ENCODE measurements at places on chromosomes 13 and 19.

DNA sequence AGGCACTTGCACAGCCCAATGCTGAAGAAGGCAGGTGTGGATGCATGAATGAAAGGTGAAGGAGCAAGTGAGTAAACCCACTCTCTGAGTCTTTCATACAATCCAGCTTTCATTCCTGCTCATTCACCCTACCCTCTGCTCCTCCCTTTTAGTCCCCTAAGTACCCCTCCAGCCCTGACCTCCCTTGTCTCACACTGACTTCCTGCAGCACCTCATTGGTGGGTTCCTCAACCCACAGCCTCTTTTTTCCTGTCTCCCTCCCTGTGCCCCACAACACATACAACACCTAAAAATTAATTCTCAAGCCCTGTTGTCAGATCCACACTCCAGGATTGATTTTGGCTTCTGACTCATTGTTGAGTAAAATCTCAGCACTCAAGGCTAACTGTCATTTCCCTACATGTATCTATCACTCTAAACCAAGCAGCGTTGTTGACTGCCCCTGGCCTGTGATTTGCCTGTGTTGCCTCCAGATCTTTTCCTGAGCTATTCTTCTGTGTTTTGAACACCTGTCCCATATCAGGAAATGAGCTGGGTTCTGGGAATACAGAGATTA is 177.3 kb upstream of the SERP2 start:
- no peak for DNase-seq

DNA sequence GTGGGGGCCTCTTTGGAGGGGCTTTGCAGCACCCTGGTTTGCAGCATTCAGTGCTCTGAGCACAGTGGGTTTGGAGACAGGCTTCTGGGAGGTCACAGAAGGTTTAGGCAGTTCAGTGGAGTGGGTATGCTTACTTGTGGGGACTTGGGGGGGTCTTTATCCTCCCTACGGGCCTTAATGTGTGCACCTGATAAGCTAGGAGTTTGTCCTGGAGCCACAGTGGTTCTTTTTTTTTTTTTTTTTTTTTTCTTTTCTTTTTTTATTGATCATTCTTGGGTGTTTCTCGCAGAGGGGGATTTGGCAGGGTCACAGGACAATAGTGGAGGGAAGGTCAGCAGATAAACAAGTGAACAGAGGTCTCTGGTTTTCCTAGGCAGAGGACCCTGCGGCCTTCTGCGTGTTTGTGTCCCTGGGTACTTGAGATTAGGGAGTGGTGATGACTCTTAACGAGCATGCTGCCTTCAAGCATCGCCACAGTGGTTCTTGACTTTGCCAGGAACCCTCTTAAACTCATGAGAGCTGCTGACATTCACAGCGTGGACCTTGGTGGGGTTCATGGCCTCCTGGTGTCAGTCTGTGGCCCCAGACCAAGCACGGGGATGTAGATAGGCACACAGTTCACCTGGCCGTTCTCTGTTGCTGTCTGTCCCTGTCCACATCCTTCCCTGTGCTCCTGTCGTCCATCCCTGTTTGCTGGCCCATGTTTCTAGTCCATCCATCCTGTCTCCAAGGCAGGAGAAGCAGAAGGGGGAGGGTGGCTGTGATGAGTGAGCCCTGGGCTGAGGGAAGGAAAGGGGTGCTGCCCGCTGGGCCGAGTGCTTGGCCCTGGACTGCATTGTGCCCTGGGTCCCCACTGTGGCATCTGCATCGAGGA is 2.7 kb downstream of the EGLN2 start:
- no peak for DNase-seq

- no peak for DNase-seq
Observed at GRCh38 chr13:84902243-84902642, 897.0 kb downstream of the SLITRK6 start.

DNA sequence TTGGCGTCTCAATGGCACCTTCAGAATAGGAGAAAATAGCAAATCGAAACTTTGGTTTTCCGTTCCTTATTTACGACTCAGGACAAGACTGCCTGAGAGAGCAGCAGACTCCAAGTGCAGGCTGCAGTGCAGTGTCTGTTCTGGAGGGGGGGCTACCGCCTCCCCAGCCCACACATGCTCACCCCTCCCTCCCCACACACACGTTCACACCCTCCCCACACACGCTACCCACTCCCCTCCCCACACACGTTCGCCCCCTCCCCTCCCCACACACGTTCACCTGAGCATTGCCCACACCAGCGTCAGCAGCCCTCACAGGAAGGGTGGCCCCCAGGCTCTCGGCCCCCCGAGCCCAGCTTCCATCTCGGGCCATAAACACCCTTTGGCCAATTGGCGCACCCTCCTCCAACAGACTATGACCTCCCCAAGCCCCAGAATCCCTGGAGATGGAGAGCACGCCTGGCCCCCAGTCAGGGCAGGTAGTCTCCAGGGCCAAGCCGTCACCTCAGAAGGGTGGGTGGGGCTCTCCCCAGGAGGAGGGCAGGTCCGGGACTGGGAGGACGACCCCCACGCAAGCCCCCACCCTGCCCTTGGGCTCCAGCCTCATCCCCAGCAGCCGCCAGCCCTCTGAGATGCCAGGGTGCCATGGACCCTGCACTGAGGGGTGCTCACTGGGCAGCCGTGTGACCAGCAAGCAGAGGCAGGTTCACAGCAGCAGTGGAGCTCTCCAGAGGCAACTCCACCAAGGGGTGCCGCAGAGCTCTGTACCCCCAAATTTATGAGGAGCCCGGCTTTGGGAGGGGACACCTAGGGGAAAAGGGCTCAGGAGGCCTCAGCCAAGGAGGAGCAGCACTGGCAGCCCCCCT is 27.5 kb downstream of the RASA3 start:
- DNase-seq: no peak

GRCh38 chr19:48608798-48609263 is 2.3 kb downstream of the SPACA4 start:
- DNase-seq: no peak

DNA sequence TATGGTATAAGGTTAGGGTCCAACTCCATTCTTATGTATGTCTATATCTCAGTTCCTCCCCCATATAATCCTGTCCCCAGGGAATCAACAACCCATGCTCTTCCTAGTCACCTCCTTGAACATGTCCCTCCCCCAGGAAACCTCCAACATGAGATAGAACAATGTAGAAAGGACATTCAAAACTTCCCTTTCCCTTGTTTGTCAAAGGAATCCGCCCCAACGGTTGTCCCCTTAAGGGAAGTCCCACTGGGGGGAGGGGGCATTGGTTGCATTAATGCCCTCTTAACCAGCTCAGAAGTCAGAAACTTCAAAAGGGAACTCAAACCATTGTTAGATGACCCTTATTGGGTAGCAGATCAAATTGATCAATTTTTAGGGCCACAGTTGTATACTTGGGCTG is 6.8 kb upstream of the ZNF561 start:
- no peak for DNase-seq

DNA sequence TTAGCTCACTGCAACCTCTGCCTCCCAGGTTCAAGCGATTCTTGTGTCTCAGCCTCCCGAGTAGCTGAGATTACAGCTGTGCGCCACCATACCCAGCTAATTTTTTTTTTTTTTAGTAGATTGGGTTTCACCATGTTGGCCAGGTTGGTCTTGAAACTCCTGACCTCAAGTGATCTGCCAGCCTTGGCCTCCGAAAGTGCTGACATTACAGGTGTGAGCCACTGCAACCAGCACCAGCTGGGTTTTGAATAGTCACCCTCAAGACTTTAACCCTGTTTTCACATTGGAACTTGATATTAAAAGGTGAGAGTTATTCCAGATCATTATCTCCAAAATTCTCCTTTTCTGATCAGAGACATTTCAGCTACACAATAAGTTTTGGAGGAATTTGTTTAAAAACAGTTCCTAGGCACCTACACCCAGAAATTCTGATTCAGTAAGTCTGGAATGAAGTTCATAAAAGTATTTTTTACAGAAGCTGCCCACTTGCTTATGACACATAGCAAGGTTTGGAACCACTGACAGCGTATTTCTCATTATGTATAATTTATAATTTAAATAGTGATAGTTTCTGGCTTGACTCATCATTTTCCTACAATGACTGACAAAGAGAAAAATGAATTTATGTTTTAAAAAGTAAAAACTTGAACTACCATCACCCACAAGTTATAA is 417.3 kb downstream of the DIAPH3 start:
- no peak for DNase-seq

DNA sequence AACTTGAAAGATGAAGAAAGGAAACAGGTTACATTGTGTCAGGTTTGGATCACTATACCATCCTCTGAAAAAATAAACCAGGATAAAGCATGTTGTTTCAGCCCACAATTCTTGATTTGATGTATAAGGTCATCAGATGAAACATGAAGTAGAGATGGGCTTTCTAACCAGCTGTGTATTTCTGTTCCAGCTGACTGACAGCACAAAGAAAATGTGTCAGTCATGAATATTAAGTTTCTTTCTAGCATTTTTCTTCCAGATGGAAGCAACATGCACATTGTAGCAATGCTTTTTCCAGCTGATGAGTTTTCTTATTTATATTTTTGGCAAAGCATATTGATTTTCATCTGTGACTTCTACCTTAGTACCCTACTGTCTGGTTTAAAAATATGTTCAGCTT is 199.6 kb downstream of the OXGR1 start:
- no peak for DNase-seq

DNA sequence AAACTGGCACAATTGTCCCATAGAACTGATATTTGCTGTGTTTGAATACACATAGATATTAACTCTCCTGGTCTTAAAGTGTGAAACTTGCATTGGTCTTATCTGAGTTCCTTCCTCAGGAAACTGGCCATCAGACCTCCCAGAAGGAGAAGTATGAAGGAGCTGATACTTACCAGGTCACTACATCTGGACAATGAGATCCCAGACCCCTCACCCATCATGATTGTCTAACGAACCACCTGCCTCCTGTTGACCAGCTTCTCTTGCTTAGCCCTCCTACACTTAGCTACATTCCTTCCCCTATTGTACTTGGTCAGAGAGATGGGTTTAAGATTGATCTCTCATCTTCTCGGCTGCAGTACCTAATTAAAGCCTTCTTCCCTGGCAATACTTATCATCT is 413.3 kb downstream of the KCTD12 start:
- no peak for DNase-seq

DNA sequence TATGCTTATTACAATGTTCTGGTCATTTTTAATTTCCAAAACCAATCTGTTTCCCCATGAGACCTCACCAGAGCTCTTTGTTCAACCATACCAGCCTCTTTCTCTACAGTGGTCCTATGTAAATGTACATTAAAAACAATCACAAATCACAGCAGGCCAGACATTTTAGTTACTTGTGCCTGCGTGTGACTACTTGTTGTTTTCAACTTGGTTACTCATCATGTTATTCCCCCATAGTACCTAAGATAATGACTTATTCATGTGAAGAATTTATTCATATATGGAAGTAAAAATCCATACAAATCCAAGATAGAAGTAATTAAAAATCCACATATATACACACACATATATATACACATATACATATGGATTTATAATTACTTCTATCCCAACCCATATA is 379.6 kb downstream of the SLITRK6 start:
- DNase-seq: no peak

- DNase-seq: no peak
Observed at GRCh38 chr19:39053276-39054090, 21.1 kb upstream of the FBXO27 start.

DNA sequence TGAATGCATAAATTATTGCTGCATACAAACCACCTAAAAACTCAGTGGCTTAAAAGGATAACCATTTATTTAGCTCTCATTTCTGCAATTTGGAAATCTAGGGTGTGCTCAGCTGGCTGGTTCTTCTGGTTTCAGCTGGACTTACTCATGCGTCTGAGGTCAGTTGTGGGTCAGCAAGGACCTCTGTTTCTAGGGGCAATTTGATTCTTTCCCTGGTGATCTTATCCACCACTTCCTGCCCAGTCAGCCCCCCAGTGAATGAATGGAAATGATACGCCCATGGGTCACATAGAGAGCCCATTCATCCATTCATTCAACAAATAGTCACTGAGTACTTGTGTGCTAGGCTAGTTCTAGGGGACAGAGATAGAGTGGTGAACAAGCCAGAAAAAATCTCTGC is 9.9 kb downstream of the FXYD5 start:
- no peak for DNase-seq

- no peak for DNase-seq
Observed at GRCh38 chr13:32967584-32968182, 48.5 kb upstream of the KL start.

- DNase-seq: no peak
Observed at GRCh38 chr13:28585561-28585960, 73.4 kb upstream of the POMP start.

DNA sequence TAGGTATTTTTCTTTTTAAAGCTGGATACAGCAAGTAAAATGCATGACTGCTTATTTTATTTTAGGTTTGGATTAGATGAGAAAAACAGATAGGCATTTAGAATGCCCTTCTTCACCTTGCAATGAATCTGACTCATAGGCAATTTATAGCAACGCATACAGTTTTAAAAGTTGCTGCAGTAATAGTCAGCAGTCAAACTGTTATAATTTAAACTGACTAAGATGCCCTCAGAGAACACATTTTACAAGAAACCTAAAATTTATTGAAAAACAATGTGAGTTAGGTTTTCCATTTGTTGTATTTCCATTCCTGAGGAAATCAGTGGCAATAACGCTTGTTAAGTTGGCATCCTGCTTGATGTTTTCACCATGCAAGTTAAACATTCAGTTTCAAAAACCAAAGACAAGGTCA is 1128.2 kb upstream of the PCDH9 start:
- no peak for DNase-seq

- DNase-seq: no peak
Observed at GRCh38 chr19:2630352-2631001, 72.0 kb downstream of the GNG7 start.

DNA sequence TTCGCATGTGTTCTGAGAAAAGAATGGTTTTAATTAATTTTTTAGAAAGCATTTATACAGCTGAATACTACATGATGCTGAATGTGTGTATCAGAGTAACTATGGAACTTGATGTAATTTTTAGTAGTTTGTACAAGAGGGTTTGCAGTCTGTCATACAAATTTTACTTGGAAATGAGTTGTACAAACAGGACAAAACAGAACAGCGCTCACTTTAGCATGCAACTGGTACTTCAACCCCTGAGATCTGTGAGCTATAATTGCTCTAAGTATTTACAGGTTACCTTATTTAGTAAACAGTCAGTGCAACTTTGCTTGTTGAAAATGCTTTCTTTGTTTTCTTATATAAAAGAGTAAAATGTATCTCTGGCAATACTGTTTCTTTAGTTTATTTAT is 706 bp downstream of the TNFRSF19 start:
- no peak for DNase-seq

DNA sequence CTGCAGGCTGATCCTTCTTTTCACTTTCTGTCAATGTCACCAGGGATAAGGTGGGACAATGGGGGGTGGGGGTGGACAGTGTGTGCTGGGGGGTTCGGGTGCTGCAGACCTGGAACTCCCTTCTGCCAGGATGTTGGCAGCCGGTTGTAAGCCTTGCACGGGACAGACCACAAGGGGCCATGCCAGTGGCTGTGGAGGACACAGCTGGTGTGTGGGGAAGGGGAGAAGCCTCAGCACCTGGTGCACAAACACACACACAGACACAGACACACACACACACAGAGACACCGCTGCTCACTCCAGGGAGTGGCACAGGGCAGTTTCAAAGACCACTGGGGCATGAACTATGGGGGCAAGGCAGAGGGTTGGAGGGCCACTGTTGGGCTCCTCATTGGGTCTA is 3.6 kb downstream of the F2RL3 start:
- DNase-seq: no peak
